ENCODE measurements at places on chromosomes 1 and 21. TPM values are rescaled to one million over a fixed set of nuclear protein-coding genes. Genes with fewer than 3 reads are reported as not detected.

DNA sequence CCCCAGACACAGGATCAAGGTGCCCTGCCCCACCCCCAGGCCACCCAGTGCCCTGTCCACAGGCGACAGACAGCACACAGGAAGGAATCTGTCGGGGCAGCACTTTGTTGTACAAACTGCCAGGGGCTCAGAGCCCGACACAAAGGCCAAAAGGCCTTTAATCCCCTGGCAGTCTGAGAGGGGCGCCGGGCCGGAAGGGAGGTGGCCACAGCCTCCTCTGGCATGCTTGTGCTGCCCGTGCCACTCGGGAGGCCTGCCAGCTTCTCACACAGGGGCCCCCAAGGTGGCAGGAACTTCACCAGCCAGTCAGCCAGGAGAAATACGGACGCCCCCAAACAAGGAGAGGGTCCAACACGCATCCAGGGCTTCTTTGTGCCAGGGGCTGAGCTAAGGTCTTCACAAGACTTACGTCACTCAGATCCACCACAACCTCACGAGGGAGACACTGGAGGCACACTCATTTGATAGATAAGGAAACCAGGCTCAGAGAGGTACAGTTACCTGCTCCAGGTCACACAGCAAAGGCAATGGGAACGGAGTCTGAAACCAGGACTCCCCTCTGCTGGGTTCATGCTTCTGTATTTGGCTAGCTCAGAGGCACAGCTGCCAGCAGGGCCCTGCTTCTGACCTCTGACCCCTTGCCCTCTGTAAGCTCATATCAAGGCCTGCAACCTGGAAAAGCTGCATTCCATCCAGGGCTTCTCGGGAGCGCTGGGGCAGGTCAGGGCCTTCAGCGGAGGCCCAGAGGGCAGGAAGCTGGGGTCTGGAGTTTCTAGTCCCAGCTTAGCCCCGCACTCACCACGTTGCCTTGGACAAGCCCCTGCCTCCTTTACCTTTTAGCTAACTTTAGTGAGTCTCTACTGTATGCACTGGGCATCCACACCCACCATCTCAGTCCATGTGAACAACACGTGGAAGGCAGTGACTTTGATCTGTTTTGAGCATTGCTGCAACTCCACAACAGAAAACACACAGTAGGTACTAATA lies 34.8 kb downstream of the HSPG2 start:
- no peak for DNase-seq

DNA sequence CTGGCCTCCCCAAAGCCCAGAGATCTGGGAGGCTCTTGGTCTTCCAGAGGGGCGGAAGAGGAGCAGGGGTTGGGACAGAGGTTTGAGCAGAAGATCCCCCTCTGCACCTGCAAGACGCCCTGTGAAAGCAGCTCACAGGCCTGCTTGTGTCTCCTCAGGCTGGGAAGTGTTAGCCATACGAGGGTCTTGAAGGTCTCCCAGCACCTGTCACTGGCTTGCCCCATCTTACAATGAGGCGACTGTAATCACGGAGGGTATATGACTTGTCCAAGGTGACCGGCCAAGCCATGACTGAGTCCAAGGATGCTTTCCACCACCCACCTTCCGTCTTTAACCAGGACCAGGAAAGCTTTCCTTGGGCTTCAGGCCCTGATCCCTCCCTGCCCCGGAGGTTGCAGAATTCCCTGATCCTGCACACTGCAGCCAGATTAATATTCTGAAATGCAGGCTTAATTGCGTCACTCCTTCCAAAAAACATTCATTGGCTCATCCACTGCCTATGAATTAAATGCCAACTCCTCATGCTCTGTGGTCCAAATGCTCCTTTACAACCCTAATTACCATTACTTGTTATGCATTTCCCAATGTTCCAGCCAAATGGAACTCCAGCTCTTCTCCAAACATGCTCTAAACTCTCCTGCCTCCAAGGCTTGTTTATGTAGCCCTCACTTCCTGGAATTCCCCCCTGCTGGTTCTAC lies 64.0 kb downstream of the DDX20 start:
- DNase-seq = no peak

DNA sequence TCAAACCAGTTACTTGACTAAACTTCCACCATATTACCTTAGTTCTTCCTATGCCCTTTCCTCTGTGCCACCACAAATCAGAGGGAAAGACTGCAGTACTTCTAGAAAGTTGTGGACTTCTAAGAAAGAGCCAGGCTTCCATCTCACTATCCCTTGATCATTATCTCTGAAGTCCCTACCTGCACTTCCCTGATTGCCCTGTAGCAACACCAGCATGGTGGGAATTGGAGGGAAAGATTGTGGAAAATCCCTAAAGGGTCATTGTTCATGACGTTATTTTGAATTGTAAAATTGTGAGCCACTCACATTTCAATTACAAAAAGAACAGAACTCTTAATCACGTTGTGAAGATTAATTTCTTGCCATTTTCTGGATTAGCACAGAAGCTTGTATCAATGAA lies 23.4 kb upstream of the KIAA1614 start:
- no peak for DNase-seq

GRCh38 chr21:38777531-38777930 lies 28.2 kb upstream of the ETS2 start:
- DNase-seq = no peak

DNA sequence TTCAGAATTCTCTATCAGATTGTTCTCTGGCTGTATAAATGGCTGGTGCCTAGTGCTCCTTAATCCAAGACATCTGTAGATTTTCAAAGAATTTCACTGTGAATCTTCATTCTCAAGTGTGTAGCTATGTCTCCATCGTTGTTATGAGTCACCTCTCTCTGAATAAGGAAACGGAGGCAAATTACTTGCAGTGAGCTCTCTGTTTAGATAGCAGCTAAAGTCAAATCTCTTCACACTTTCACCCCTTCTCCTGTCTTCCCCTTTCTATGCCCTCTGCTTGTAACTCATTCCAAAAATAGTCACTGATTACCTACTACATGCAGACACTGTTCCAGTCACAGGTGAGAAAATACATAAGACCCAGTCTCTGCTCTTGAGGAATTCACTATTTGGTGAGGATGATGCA lies 39.7 kb downstream of the CHML start:
- no peak for DNase-seq

DNA sequence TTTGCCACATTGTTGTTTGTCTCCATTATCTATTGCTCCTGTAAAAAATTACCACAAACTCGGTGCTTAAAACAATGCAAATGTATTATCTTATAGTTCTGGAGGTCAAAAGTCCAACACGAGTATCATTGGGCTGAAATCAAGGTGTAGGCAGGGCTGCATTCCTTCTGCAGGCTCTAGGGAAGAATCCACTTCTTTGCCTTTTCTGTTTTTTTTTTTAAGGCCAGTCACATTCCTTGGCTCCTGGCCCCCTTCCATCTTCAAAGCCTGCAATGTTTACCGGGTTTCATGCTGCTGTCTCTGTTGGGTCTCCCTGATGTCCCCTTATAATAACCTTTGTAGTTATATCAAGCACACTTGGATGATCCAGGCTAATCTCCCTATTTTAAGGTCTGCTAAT lies 212.7 kb downstream of the PTBP2 start:
- DNase-seq = no peak

DNA sequence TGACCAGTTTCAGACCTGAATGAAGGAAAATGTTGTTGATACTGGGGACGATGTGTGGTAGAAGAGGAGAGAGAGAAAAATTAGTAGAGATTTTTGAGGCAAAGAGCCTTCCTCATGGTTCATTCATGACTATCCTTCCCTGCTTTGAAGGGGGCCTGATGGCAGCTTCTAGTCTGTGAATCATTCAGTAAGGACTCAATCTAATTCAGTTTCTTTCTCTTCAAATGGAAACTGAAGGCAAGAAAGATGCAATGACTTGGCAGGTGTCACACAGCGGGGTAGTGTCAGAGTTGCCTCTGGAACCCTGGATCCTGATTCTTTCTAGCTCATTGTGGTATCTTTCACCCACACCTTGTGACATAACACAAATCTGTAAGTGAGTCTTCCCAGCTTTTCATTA lies 14.9 kb upstream of the CD5L start:
- no peak for DNase-seq

DNA sequence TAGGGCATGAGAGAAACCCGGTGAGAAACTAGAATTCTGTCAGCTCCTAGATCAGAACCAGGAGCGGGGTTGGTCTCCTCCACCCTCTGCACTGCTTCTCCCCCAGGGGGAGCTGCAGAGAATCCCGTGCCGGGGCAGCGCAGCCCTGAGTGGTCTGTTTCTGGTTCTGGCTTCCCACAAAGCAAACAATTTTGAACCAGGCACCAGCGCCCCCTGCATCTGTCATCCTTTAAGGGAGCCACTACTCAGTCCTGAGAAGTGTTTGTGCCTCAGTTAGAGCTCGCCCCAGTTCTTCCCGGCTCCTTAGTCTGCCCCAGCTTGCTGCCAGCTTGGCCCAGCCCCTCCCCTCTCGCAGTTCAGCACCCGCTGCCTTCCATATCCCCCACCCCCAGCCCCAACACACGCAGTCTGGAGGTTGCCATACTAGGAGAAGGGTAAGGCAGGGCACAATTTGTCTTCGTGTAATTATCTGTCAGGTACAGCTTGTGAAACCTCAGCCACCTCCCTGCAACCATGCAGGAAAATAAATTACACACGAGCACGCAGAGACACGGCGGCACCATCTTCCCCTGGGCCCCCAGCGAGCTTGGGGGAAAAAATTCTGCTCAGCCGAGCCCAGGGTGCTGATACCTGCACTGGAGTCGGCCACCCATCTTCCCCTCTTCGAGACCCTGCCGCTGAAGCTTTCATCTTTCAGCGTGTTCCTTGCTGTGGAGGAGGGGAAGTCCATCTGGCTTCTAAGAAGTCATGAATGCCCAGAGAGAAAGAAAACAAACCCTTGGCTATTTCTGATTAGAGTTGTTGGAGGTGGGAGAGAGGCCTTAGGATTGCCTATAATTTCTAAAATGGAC lies 62.6 kb upstream of the CD1D start:
- peak; percentile 53 for DNase-seq

- no peak for DNase-seq
These were observed 42.5 kb downstream of the PLPPR5 start for GRCh38 chr1:98962156-98962555.

DNA sequence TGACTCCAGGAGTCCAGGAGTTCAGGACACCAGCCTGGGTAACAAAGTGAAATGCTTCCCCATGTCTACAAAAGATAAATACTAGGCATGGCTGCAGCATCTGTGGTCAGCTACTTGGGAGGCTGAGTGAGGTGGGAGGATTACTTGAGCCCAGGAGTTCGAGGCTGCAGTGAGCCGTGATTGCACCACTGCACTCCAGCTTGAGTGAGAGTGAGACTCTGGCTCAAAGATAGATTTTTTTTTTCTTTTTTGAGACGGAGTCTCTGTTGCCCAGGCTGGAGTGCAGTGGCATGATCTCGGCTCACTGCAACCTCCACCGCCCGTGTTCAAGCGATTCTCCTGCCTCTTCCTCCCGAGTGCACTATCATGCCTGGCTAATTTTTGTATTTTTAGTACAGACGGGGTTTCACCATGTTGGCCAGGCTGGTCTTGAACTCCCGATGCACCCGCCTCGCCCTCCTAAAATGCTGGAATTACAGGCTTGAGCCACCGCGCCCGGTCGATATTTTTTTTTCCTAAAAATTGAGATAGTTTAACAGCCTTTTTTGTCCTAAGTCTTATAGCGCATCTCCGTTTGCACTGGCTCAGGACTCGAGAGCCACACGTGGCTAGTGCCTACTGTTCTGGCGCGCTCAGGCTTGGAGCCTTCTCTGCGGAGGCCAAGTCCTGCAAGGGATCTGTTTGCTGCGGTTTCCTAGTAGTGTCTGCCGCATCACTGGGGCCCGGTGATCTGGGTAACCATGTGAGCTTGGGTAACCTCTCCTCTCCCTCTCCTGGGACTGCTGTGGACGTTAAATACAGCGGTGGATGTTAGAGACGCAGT lies 1.0 kb upstream of the MFN2 start:
- DNase-seq = no peak

- no peak for DNase-seq
These were observed 17.6 kb downstream of the RNF11 start for GRCh38 chr1:51253691-51254090.

DNA sequence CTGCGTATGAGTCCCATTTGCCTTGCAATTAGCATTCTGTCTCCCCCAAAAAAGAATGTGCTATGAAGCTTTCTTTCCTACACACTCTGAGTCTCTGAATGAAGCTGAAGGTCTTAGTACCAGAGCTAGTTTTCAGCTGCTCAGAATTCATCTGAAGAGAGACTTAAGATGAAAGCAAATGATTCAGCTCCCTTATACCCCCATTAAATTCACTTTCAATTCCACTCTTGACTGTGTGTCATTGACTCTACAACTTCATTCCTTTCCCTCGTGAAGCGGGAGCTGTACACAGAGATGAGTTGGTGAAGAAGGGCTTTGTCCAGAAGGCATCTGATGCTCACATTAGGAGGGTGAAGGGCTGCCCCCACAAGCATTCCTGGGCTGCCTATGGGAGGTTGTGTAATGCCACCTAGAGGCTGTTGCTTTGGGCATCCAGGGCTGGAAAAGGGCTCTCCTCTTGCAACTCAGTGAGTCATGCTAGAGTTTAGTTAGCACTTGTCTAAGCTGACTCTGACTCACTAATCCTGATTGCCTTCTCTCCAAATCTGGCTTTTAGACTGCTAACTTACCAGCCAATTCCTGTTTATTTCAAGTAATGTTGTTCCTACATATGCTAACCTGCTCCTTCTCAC lies 1.8 kb downstream of the SPRR1B start:
- DNase-seq = peak; percentile 67

DNA sequence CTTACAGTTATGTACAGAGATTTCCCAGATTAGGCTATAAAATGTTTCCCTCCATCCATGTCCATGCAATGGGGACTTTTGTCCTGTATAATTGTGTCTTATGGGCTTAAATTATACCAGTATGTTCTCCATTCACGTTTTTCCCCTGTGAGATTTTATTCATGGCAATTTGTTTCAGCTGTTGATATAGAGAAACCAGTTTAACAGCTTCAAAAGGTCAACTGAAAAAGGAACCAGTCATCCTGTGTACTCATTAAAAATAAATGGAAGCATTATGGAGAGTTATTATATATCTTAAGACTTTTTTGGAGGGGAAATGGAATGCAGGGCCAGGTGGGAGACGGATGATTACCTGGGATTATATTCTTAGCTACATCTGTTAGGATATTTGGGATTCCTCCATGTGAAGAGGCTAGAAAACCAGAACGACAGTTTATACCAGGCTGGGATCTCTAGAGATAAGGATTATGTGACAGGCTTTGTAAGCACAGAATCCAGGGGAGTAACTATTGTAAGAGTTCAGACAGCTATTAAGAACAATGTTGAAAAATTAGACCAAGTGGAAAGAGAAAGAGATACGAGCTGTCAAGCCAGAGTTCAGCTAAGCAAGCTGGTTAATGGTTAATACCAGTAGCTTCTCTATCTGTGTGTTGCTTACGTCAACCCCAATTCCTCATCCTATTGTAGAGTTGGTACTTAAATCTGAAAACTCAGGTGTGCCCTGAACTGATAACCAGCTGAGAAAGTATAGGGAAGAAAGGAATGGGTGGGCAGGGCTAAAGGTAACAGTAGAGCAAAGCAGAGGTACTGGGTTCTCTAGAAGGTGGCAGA lies 12.4 kb upstream of the ZNF697 start:
- no peak for DNase-seq

- no peak for DNase-seq
These were observed 19.2 kb upstream of the ADAM30 start for GRCh38 chr1:119915517-119915916.

OR2G6 gene
- not detected for total RNA-seq

C1orf21 gene
- 26.1 TPM for total RNA-seq

SLC30A1 gene
- total RNA-seq = 19.0 TPM

CELSR2 gene
- 14.9 TPM for total RNA-seq

PCP4L1 gene
- not detected for total RNA-seq

EEIG2 gene
- 20.2 TPM for total RNA-seq

CHRNB2 gene
- not detected for total RNA-seq

Measured in A172 (cell line).